ENCODE measurements at places on chromosomes 4 and X. TPM values are rescaled to one million over a fixed set of nuclear protein-coding genes. Genes with fewer than 3 reads are reported as not detected.

GRCh38 chrX:105241056-105241455 is 20.6 kb upstream of the TEX13A start:
- no peak for DNase-seq

Gene UGT2B17
- total RNA-seq: not detected

DNA sequence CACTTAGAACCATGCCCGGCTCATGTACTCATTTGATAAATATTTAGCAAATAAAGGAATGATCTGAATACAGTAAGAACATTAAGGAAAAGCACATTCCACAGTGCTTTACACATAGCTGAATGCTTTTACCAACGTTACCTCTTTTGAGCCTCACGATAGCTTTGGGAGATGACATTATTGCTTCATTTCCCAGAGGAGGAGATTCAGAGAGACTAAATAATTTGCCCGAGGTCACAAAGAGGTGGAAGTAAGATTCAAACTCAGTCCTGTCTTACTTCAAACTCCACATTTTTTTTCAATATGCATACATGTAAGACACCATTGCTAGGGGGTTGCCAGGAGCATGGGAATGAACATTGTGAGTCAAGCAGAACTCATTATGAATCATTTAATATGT is 538.5 kb downstream of the BCOR start:
- DNase-seq: no peak

GRCh38 chr4:113869743-113870375 is 108.3 kb upstream of the CAMK2D start:
- DNase-seq: no peak

DNA sequence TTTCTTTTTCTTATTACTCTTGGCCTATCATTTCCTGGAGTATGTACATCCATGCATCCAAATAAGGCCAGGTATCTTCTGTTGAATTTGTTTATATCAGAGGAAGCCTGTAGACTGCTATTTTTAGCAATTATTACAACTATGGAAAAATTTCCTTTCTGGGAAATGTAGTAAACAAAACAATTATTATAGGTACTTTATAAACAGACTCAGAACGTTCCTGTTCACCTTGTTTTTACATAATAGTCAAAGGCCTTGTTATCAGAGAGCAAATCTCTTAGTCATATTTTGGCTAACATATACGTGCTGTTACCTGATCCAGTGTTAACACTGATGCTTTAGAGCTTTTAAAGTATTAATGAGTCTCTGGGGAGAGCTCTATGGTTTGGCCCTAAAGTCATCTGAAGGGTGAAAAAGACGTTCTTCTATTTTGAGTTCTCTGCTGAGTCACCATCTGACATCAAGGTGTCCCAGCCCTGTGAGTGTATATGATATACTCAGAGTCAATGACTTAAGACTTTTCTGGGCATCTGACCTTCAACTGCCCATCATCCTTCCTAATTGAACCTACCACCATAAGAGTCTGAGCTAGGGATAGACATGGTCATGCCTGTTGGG is 7.3 kb downstream of the SPARCL1 start:
- DNase-seq: no peak

DNA sequence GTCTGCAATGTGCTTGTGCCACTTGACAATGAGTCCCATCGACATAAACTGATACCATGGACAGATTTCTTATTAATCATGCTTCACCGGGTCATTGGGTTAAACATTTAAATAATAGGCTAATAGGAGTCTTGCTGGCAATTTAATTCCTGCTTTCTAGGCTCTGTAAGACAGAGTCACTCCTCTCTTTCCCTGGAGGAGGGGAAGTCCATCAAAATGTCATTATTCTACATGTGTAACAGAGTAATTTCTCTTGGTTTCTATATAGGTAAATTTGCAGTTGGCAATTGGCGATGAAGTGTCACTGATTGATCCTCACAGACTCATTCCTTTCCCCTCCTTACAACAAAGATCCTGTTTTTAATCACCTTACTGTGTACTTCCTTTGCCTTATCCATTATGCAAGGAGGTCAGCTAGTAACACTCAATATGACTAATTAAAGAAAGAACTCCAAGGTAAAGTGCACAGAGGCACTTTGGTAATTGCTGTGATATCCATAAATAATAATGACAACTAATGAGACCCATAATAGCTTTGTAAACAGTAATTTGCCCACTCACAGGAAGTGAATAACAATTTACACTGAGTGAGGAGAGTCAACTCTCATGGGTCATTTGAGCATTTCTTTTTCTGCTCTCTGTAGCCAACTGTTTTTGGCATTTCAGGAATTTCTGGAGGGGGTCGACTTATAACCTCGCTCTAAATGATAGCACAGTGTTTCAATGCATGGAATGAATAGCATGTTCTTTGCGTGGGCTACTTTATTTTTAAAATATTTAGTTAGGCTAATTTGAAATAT is 184.0 kb downstream of the UGT8 start:
- no peak for DNase-seq

Gene PAGE4
- not detected for total RNA-seq

Gene CENPE
- 2.2 TPM for total RNA-seq

DNA sequence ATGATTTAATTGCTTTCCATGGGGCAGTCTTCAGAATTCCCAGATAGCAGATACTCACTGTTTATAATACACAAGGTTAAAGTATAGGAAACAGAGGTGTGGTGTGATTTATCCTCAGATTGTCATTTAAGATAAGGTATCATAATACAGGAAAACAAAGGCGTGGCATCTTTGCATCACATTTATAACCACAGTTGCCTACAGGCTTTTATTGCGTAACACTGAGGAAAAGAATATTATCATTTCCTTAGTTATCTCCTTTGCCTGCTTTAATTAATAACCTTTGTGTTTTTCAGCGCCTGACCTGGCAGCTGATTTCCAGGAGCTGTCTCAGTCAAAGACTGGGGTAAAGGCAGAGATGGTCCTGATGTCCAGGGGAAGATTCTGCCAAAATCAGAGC is 68.8 kb downstream of the SSX7 start:
- DNase-seq: no peak

- no peak for DNase-seq
These were observed 416.1 kb downstream of the PCDH18 start for GRCh38 chr4:137116144-137116543.

Gene ARMCX2
- 30.2 TPM for total RNA-seq

DNA sequence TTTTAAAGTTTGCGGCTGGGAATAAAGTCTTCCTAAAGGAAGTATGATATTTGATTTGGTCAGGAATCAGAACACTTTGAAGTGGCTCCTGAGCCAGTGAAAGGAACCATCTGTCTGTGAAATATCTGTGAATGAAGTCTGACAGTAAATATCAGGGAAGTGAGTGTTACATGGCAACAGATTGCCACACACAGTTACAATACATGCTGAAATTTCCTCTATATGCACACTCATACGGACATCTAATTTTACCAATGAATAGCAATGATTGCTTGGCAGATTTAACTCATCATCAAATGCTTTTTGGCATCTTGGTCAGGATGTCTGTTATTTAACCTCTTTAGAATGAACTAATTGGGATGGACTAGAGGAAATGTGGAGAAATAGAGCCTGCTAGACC is 1023.8 kb downstream of the FAT4 start:
- DNase-seq: no peak

Gene CENPVL3
- not detected for total RNA-seq

- DNase-seq: no peak
These were observed 35.6 kb upstream of the DCAF8L1 start for GRCh38 chrX:28016823-28017222.

GRCh38 chrX:20668550-20668949 is 401.8 kb upstream of the RPS6KA3 start:
- no peak for DNase-seq

GRCh38 chr4:88211473-88212252 is 53.2 kb upstream of the ABCG2 start:
- DNase-seq: no peak
